AG09309 (cell line): ENCODE measurements at places on chromosomes 7 and 10.
A peak's percentile ranks its signal among the peaks of the same experiment; 100 is the strongest.

- DNase-seq: no peak
Measured at GRCh38 chr10:11685787-11686218, 56.4 kb upstream of the ECHDC3 start.

- no peak for DNase-seq
Measured at GRCh38 chr10:12614177-12614995, 265.0 kb downstream of the CAMK1D start.

GRCh38 chr10:23892296-23892695 lies 316.6 kb upstream of the KIAA1217 start:
- DNase-seq: no peak

GRCh38 chr10:103901299-103901698 lies 16.7 kb downstream of the STN1 start:
- no peak for DNase-seq

DNA sequence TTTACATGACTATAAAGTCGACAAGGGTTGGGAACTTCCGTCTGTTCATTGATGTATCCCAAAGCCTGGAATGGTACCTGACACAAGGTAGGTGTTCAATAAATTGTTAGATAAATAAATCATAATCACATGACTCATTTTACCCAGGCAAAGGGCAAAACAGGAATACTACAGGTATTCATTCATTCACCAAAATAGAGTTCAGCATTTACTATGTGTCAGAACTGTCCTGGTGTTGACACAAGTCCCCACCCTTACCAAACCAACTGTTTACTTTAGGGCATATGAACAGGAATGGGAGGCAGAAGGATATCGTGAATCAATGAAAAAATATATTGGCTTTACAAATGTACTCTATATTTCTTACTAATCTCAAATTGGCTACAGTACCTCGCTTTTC lies 666 bp upstream of the YAE1 start:
- no peak for DNase-seq

GRCh38 chr10:132776186-132776585 lies 9.8 kb downstream of the NKX6-2 start:
- no peak for DNase-seq

- no peak for DNase-seq
Measured at GRCh38 chr7:73718905-73719805, at the start of gene STX1A. Gene STX1A (minus strand): TSS chr7:73719669. CDS start chr7:73719631, 38 bp downstream.

DNA sequence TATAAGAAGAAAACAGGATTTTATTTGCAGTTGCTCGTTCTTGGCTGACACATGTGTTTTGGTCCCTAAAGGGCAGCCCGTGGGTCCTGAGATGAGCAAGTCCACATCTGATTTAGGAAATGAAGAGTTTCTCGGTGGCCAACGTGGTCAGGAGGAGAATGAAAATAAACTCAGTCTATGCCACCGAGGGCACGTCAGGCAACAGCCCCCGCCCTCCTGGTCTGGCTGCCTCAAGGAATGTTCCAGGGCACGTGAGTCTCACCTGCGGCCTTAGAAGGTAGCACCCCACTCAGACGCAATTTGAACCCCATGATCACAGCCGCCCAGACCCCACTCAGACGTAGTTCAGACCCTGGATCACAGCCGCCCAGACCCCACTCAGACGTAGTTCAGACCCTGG lies 197.2 kb downstream of the ADARB2 start:
- DNase-seq: no peak

DNA sequence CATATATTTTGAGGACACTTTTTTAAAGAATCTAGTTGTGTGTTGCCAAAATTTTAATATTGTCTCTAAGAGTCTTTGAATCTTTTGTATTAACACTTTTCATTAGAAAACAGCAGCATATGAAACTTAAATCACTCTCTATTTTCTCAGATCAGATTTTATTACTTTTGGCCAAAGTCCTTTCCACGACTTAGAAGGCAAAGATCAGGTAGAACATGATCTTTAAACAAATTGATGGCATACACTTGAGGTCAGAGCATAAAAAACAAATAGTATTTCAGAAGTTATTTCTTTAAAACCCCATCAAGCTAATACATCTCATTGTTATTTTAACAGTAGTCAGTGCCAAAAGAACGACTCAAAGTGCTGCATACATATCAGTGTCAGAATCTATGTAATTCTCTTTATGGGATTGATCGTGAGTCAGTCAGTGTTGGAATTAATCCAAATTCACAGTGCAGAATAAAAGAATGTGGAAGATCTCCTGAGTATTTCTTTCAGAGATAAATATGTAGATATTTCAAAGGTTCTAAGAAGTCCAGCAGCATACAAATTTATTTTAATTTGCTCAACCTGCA lies 9.6 kb upstream of the AGMO start:
- no peak for DNase-seq

- DNase-seq: no peak
Measured at GRCh38 chr10:77180794-77181193, 456.8 kb downstream of the KCNMA1 start.

- DNase-seq: no peak
Measured at GRCh38 chr10:29578457-29578856, 56.3 kb downstream of the SVIL start.

DNA sequence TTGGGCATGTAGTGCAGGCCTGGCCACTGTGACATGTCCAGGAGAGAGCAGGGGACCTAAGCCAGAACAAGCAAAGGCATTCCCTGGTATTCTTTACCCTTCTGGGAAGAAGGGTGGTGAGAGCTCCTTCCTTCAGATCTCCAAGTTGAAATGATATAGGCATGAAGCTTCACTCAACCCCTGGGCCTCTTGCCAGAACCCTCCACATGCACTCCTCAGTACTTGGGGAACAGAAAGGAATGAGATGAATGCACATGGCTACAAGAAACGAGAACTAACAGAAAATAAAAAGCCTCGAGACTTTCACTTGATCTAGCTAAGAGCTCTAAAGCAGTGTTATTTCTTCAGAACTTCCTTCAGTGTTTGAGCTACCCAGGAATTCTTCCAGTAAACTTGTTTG lies 262.2 kb downstream of the ETV1 start:
- no peak for DNase-seq

DNA sequence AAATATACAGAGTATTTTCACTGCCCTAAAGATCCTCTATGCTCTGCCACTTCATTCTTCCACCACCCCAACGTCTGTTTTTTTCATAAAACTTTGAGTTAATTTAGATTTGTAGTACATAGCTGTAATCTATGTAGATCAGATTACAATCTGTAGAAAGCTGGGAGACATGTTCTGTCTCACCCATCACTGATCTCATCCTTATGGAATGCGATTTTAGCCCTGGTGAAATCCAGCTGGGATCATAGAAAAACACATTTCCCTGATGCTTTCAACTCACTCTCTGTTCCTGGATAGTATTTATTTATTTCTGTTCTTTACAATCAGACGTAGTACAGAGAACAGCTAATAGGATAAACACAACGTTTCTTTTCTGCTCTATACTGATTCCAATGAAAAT lies 521.0 kb downstream of the KIF20B start:
- no peak for DNase-seq

DNA sequence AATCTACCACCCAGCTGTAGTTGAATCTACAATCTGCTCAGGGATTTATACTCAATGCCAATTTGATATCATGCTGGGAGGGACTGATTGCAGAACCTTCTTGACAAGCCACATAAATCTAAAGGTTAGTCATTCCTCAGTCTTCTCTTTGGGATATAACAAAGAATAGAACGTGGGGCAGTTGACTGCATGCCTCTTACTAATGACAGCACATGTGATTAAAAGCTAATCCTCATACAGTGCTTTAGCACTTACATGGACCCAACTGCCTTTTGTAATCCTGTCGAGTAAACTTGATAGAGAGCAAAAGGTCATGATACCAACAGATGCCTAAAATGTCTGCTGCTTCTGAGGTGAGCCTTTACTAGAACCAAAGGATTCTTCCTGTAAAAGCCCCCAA lies 12.3 kb downstream of the KLHL7 start:
- DNase-seq: no peak

DNA sequence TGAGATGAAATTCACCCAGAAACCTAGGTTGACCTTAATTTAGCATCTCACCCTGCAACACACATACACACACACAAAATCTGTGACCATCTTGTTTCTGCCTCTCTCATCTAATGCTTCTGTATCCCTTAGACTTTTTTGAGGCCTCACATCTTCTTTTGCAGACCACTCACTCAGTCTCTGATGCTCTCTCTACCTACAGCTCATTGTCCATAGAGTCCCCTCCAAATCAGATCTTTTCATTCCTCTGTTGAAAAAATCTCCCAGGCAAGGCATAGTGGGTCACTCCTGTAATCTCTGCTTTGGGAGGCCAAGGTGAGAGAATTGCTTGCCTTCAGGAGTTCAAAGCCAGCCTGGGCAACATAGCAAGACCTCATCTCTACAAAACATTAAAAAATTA lies 17.6 kb upstream of the PAX2 start:
- no peak for DNase-seq

- peak; percentile 59 for DNase-seq
Measured at GRCh38 chr7:113710310-113711096, 208.3 kb downstream of the PPP1R3A start.

DNA sequence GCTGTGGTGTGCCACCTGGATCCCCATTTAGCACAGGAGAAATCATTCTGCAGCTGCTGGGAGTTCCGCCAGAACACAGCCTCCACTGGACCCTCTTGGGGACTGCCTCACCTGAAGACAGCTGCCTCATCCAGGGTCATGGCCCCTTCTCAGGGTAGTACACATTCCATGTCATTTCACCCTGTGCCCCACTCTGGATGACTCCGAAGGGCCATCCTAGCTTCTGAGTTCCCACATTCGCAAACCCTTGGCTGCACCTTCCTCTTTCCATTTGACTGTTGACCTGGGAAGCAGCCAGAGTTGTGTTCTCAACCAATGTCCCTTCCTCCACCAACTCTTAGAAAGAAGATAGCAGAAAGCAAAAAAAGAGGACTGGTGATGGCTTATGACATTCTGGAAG lies 125.6 kb upstream of the TBX20 start:
- DNase-seq: no peak

DNA sequence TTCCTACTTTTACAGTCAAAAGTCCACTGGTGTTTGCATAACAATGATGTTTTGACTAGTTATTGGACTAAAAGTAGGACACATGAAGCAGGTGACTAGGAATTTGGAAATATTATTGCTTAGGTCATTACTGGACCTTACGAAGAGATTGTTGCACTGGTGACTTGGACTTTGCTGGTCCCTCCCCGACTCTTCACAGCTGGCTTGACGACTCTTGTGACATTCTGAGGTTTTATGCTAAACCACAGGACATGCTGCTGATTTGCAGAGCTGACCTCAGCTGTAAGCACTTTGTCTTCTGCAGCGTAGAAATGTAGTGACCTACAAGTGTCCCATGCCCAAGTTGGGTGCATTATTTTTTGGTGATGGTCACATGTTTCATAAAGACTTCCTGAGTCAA lies 21.9 kb downstream of the PCBD1 start:
- no peak for DNase-seq

DNA sequence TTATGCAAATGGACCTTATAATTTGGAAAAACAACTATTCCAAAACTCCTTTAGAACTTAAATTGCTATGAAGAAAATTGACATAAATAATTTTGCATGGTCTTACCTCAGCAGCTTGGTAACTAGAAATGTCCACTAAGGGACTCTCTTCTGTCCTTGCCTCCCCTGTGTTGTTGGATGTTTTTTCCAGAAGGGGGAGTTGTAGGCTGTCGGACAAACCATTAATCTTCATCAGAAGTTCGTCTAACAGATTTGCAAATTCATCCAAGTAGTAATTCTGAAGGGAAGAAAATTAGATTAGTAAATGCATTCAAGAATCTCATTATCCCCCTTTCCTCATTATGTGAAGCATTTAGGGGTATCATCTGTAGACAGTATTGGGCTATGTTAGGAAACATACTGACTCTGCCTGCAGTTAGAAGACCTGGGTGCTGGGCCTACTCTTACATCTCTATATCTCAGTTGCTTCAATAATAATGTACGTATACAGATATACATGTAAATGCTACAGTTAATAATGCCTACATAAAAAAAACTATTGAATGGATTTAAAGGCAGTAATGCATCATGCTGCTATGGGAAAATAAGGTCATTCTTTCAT lies 155.6 kb downstream of the PKD1L1 start:
- no peak for DNase-seq

DNA sequence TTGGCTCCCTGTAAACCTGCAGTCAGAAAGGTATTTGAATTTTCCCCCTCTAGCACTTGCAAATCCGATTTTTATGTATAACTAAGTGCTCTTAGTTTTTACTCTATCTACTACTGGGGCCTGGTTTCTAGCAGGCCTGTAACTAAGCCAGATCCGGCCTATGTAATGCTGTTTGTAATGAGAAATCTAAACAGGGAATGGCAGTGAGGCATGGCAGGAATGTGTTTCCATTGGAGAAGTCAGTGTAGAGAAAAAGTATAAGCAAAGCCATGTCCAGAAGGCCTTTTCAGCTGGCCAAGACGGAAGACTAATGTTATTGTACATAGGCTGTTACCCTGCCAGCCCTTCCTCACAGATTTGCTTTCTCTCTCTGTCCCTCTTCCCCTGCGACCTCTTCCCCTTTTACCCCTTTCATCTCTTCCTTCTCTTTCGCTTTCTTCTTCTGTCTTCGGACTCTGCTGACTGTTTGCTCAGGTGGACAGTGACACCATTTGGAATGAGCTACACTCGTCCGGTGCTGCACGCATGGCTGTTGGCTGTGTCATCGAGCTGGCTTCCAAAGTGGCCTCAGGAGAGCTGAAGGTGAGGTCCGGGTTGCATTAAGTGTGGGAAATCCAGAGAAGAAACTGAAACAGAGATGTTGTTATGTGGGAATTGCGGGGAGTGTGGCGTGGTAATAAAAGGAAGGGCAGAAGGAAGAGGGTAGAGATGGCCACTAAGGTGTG lies 297.5 kb downstream of the HDAC9 start:
- DNase-seq: no peak

- no peak for DNase-seq
Measured at GRCh38 chr10:111545861-111546605, 469.2 kb downstream of the ADRA2A start.

DNA sequence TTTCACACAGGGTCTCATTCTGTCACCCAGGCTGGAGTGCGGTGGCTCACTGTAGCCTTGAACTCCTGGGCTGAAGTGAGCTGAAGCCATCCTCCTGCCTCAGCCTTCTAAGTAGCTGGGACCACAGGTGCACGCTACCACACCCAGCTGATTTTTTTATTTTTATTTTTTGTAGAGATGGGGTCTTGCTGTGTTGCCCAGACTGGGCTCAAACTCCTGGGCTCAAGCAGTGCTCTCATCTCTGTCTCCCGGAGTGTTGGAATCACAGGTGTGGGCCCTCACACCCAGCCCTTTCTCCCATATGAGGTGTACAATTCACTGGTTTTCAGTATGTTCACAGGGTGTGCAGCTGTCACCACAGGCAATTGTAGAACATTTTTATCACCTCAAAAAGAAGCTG lies 5.2 kb downstream of the INPP5A start:
- DNase-seq: no peak

DNA sequence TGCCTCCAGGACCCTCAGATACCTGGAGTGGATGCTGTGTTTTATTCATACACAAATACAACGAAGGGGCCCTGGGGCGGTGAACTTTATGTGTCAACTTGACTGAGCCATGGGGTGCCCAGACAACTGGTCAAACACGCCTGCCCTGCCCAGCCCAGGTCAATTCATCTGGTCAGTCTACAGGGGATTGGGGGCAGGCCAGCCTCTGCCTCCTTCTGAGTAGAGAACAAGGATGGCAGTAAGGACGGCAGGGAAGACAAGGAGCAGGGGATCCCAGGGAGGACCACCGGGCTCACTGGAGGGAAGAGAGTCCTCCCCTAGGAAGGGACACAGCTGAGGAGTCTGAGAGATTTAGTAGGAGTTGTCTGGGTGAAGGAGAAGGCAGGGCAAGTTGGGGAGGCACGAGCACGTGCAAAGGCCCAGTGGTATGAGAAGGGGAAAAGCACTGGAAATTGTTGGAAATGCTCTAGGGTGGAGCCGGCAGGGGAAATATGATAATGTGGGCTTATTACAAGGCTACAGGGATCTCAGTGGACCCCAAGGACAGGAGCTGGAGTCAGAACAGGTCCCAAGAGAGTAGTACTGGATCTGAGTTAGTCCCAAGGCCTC lies 63.4 kb downstream of the MYL10 start:
- DNase-seq: no peak
